Colonic mucosa (tissue), 4 donors: ENCODE measurements at places on chromosomes 16 and 17. TPM values are rescaled to one million over a fixed set of nuclear protein-coding genes. Genes with fewer than 3 reads are reported as not detected.

The ZNF469 gene
- 0.17 TPM for total RNA-seq

The MYLK3 gene
- total RNA-seq = not detected

The TBC1D3K gene
- not detected for total RNA-seq

DNA sequence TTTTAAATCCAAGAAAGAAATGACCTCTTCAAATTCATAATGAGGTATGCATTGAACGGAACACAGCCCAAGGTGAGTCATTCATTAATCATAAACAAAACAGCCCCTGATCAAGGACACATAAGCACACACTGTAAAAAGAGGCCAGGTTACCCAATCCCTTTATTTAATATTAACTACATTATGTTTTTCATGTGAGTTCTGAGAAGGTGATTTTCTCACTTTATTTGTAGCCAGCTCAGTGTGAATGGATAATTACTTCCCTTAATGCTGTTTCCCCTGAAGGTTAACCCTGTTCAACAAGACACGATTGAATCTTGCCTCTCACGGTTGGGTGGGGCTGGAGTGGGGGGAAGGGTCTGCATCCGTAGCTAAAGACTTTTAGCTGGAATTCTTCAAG lies 257.3 kb upstream of the SALL1 start:
- no peak for DNase-seq

GRCh38 chr16:5438591-5438990 lies 341.0 kb upstream of the EEF2KMT start:
- no peak for DNase-seq

DNA sequence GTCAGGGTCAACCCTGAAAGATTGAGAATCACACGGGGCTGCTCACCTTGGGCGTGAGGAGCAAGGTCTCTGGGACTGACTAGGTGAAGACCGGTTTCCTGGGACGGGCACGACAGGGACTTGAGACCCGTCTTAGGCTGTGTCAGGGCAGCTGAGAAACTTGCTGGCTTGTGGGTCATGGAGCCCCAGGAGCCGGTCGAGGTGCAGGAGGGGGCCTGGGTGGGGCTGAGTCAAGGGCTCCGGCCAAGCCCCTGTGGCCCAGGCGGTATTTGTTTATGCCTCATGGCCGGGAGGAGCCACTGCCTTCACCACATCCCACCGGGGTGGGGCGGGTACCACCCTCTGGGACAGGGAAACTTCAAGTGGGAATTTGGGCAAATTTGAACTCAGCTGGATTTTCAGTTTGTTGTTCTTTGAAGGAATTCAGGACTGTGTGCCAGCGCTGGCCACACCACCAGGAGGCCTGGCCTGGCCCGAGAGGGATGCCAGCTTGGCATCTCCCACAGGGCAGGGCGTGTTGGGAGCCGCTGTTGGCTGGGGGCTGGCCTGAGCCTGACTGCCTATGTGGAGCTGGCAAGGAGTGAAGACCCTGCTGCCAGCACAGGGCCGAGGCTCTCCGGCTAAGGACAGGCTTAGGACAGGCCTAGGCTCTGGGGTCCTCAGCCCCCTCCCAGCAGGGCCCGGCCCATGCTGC lies 116.1 kb downstream of the METRNL start:
- DNase-seq = no peak

DNA sequence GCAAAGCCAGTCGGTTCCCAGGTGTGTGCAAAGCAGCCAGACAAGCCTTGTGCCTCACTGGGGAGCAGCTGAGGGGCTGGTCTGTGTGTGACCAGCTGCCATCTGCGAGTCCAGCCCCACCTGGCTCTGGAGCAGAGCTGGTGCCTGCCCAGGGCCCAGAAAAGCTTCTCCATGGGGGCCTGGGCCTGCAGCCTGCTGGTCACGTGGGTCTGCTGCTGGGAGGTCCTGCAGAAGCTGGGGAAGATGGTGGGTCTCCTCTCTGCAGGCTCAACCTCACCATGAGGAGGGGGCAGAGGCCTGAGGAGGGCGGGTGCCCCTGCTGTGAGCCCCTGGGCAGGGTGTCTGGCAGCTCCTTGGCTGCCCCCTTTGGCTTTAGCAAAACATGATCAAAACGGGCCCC lies 71.9 kb downstream of the ENGASE start:
- no peak for DNase-seq
